Neural progenitor cell (in vitro differentiated cells): ENCODE measurements at places on chromosomes 16 and 17. TPM values are rescaled to one million over a fixed set of nuclear protein-coding genes. Genes with fewer than 3 reads are reported as not detected.

PPM1D gene
- 16.6 and 22.9 TPM in 2 replicates for total RNA-seq

APOH gene
- not detected in 2 replicates for total RNA-seq

BCO1 gene
- total RNA-seq: 3.5 and 4.2 TPM in 2 replicates

HOXB1 gene
- total RNA-seq: not detected in 2 replicates

NPIPB13 gene
- 1.9 and 4.0 TPM in 2 replicates for total RNA-seq

HS3ST3B1 gene
- 21.2 and 21.5 TPM in 2 replicates for total RNA-seq

CCL17 gene
- not detected in 2 replicates for total RNA-seq

MSI2 gene
- 92.7 and 96.9 TPM in 2 replicates for total RNA-seq

CD300A gene
- total RNA-seq: 0.28 TPM in 1 of 2 replicates, not detected in the other

TERB1 gene
- total RNA-seq: not detected in 2 replicates

CLEC19A gene
- 1.9 and 8.2 TPM in 2 replicates for total RNA-seq

CMC2 gene
- 70.5 and 138 TPM in 2 replicates for total RNA-seq

EPN3 gene
- total RNA-seq: 0.09 and 0.24 TPM in 2 replicates
